ENCODE measurements at places on chromosomes 5 and 9.

- DNase-seq, result no peak
Observed at GRCh38 chr9:134690301-134690751, 48.7 kb downstream of the COL5A1 start.

GRCh38 chr9:133581513-133582343 is 27.5 kb downstream of the FAM163B start:
- DNase-seq, result no peak

GRCh38 chr5:31748458-31749172 is 109.7 kb downstream of the PDZD2 start:
- no peak for DNase-seq

DNA sequence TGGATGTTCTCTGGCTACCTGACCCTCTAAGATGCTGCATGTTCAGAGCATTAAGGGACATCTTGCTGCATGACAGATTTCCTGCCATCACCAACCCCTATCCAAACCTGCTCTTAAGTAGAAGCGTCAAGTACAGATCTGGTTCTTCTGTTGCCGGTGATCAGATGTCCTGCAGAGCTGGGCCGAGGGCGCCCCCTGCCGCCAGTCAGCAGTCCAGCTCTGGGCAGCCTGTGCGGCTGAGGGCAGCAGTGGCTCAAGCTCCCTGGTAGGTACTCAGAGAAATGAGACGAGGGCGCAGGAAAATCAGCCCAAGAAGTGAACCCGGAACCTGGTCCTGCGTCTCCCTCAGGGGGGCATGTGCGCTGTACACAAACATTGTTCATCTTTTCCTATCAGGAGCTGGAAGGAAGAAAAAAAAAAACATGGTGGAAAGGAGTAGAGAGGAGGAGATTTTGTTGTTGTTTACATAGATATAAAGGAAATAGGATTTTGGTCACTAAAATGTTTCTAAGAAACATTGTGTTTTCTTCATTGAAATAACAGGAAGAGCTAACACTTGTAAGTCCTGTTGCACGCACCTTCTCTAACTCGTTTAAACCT is 95.8 kb downstream of the CFAP90 start:
- DNase-seq, result peak; percentile 9

GRCh38 chr5:142080248-142080647 is 28.3 kb upstream of the NDFIP1 start:
- no peak for DNase-seq

- DNase-seq, result no peak
Observed at GRCh38 chr5:111453295-111453694, 59.0 kb downstream of the STARD4 start.

- DNase-seq, result no peak
Observed at GRCh38 chr5:146620669-146621051, 104.7 kb upstream of the GPR151 start.

GRCh38 chr9:1708219-1708618 is 306.9 kb upstream of the SMARCA2 start:
- no peak for DNase-seq

- DNase-seq, result peak; percentile 8
Observed at GRCh38 chr5:155082401-155082800, 68.8 kb downstream of the KIF4B start.

GRCh38 chr9:34233672-34234071 is 54.8 kb downstream of the UBAP1 start:
- DNase-seq, result no peak

DNA sequence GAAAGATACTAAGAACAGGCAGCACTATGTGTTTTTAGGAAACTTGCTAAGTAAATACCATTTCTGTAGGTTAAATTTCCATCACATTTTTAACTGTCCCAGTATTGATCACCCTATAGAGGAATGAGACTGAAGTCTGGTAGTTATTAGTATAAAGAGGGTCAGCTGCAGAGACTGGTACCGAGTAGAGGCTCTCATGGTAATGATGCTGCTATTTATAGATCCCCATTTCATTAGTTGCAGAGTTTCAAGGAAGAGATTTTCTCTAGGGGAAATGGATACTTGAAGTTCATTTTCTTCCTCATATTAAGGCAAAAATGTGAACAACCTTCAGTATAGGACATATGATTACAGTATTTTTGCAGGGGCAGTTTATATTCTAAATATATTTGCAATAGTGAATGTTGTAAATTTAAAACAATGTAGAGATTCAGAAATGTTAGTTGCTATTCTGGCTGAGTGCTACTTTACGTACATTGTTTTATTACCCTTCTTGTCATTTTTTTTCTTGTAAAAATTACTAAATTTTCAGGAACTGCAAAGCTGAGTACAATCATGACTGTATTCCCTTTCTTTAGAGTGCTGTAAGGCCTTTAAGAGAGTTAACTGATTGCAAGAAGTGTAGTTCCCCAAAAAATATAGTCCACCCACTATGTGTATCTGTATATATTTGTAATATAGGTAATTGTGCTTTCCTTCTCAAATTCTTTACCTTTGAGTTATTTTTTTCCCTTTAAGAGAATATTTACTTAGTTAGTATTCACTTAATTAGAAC is 14.7 kb downstream of the PBX3 start:
- DNase-seq, result no peak

GRCh38 chr5:36985387-36985786 is 108.8 kb downstream of the NIPBL start:
- DNase-seq, result no peak

GRCh38 chr9:99509065-99509745 is 287.1 kb downstream of the SEC61B start:
- no peak for DNase-seq

DNA sequence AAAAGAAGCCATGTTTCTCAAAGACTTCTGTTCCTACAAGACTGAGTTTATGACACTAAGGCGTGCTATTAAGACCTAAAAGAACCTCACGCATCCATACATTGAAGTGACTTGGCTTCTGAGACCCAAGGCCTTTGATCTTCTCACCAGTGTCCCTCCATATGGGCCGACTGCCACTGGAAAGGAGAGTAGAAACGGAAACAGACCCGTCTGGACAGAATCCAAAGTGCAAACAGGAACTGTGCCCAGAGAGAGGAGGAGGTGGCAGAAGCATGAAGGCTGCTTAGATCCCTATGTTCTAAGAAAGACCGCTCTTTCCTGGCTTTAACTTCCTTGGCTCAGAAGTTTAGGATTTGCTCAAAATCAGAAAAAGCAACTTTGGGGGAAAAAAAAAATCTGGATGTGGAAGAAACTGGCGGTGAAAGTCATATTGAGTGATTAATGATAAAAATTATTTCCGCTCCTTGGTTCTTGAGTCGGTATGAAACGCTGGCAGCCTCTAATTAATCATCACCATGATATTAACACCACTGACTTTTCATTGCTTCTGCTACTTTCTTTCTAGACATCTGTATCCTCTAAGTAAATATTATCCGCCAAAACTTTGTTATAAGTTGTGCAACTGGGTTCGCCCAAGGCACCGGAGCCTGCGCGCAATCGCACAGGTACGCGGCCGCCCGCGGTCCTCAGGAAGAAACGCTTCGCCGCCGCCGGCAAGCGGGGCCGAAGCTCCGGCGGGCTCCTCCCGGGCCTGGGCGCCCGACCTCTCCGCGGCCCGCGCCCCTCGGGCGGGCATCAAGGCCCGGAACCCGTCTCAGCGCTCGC is 726 bp downstream of the DAP start:
- DNase-seq, result peak; percentile 21
